ENCODE measurements at places on chromosomes 12 and 14.
A peak's percentile ranks its signal among the peaks of the same experiment; 100 is the strongest.

GRCh38 chr12:122843455-122843854, 8.2 kb downstream of the HIP1R start:
- DNase-seq: no peak

- peak; percentile 41 for DNase-seq
These were observed 327.7 kb downstream of the RAD51B start for GRCh38 chr14:68147303-68147702.

GRCh38 chr12:26281320-26281719, 85.9 kb downstream of the SSPN start:
- no peak for DNase-seq

DNA sequence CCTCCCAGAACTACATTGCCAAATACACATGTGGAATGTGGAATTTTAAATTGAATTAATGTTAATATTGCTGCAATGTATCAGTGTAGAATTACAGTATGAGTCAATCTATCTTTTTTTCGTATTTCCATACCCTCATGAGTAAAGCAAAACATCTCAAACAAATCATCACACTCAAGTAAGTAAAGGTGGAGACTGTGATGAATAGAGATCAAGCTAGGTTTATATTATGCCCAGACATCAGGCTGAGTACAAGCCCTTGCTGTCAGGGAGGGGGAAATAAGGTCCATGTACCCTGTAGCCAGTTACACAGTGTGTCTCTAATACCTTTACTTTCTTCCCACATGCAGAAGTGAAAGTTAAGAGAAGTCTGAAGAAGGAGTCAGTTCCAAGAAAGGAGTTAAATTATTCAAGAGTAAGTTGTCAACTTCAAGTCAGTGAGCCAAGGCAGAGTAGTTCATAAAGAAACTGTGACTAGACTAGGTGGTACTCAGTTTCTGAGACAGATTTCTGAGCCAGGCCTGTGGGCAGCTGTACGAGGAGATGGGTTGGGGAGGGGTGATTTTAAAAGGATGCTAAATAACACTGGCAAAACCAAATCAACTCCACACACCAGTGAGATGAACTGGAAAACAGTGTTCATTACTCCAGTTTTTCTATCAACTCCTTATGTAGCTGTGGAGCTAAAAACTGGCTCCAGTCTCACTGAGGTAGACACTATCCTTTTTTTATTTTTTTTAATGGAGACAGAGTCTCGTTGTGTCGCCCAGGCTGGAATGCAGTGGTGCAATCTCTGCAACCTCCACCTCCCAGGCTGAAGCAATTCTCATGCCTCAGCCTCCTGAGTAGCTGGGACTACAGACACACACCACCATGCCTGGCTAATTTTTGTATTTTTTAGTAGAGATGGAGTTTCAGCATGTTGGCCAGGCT, 23.8 kb upstream of the STK38L start:
- DNase-seq: no peak

GRCh38 chr12:105741786-105742566, 396.8 kb downstream of the NUAK1 start:
- DNase-seq: peak; percentile 77

- DNase-seq: no peak
These were observed 14.6 kb downstream of the MGAT4C start for GRCh38 chr12:86241600-86241999.

- no peak for DNase-seq
These were observed 27.2 kb downstream of the ARF6 start for GRCh38 chr14:49919825-49920659.

DNA sequence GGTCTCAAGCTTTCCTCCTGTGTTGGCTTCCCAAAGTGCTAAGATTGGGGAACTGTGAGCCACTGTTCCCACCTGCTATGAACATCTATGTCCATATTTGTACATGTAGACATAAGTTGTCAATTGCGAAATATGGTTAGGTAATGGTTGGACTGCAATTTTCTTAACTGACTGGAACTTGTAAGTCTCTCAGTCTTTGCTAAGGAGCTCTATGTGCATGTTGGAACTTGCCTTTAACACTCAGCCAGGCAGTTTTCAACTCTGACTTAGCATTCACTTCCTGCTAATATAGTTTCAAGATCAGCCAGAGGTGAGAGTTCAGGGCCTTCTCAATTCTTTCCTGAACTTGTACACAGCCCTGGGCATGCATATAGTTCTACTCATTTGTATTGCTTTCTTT, 44.5 kb upstream of the EEA1 start:
- peak; percentile 97 for DNase-seq
